ENCODE measurements at places on chromosomes 7 and 10.

DNA sequence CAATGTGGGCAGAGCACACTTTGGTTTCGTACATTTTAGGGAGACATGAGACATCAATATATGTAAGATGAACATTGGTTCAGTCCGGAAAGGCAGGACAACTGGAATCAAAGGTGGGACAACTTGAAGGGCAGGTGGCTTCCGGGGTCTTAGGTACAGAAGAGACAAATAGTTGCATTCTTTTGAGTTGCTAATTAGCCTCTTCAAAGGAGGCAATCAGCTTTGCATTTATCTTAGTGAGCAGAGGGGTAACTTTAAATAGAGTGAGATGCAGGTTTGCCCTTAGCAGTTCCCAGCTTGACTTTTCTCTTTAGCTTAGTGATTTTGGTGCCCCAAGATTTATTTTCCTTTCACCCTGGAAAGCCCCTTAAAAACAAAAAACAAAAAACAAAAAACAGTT, 21.3 kb downstream of the ZNF487 start:
- DNase-seq, result no peak

DNA sequence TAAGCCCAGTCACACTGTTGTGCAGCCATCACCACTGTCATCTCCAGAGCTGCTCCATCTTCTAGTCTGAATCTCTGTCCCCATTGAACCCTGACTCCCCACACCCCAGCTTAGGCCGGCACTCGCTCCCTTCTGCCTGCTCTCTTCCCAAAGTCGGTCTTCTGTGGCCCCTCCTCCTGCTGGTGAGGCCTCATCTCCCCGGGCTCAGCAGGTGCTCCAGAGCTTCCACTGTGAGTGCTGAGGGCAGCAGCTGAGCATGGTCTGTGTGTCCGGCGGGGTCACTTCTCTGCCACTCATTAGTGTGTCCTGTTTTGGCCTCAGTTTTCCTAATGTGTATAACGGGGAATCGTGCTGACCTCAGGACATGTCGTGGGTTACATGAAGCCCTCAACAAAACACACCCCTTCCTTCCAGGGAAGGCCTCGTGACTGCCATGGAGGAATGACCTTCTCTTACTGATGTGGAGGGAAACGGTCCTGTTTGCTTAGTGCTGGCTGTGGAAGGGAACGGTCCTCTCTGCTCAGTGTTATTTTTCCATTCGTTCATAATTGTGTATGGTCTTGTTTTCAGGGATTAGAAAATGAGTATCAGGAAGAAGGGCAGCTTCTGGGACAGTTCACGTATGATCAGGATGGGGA, 4.3 kb upstream of the GET4 start:
- DNase-seq, result no peak

DNA sequence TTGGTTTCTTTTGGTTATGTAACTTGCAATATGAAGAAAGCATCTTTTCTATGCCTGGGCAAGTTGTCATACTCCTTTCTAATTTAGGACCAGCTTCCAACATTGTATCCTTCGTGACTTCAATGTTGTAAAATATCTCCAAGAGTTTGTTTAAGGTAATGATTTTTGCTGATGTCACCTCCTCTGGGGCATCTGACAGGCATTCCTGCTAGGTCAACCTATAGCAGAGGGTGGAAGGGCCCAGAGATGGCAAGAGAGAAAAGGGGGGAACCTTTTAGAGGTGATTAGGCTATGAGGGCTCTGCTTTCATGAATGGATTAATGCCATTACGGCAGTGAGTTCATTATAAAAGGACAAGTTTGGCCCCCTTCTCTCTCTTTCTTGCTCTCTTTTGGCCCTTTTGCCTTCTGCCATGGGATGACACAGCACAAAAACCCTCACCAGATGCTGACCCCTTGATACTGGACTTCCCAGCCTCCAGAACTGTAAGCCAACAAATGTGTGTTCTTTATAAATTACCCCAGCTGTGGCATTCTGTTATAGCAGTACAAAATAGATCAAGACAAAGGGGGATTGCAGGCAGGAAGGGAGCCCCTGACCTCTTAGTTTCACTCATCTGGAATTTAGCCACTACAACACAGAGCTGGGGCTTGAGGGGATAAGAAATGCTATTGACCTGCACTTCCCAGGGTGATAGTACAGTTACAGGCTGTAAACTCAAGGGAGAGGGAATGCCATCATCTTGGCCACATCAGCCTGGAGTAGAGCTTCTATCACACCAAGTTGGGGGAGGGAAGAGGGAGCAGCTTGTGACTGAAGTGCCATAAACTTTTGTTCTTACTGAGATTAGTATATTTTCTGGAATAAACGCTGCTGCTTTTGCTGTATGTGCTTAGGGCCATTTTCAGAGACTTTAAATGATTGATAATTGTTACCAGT, 195.9 kb downstream of the CFTR start:
- no peak for DNase-seq

GRCh38 chr10:124364674-124365073, 54.0 kb downstream of the OAT start:
- no peak for DNase-seq

GRCh38 chr7:144513334-144513733, 109.8 kb upstream of the NOBOX start:
- peak; percentile 3 for DNase-seq

- no peak for DNase-seq
These were observed 32.2 kb downstream of the KCNH2 start for GRCh38 chr7:150945853-150946420.

GRCh38 chr10:64867501-64867962, 1346.3 kb downstream of the REEP3 start:
- DNase-seq, result no peak

DNA sequence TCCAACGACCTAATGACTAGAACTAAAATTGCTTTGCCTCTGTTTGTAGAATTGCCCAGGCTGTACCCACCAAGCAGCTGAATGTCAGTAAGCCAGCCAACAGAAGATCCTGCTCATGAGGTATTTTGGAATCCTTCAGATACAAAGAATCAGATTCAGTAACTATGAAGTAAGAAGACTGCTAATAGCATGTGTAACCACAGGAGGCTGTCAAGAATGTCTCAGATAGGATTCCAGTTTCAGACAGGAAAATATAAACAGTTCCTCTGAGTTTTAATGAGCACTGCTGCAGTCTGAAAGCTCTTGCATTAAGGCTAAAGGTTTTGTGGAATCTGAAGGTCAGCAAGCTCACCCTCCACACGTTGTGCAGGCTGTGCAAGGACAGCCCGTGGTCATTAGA, 112.6 kb upstream of the ADAM12 start:
- DNase-seq, result peak; percentile 75

DNA sequence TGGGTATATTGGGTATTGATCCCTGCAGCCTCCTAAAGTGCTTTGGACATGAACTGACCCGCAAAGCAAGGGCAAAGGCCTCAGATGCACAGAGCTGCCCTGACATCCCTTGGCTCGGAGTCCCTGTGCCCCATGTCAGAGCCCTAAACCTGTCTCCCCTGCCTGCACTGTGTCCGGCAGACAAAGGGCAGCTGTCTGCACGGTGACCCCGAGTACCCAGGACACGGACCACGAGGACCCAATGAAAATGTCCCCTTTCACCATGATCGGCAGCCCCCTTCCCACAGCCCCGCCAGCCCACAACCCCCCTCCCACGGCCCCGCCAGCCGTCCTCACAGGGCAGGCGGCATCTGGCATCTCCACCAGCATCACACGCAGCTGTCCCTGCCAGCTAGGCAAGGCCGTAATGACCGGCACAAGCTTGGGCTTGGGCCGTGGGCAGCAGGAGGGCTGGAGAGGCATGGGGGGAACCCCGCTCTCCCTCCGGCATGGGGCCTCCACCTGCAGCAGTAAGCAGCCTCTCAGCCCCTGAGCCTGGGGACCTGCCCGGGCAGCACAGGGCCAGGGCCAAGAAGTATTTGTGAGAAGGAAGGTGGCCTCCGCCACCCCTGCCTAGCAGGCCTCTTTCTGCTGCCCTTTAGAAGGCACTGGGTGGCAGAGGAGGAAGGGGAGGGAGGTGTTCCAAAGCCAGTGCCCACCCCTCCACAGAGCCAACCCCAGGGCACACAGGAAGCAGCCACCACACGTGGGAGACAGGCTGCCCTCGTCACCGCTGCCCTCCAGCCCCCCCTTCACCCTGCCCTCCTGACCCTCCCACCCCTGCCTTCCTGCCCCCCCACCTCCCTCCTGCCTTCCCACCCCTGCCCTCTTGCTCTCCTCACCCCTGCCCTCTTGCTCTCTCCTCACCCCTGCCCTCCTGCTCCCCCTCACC, 10.1 kb downstream of the NUDT1 start:
- DNase-seq, result no peak

DNA sequence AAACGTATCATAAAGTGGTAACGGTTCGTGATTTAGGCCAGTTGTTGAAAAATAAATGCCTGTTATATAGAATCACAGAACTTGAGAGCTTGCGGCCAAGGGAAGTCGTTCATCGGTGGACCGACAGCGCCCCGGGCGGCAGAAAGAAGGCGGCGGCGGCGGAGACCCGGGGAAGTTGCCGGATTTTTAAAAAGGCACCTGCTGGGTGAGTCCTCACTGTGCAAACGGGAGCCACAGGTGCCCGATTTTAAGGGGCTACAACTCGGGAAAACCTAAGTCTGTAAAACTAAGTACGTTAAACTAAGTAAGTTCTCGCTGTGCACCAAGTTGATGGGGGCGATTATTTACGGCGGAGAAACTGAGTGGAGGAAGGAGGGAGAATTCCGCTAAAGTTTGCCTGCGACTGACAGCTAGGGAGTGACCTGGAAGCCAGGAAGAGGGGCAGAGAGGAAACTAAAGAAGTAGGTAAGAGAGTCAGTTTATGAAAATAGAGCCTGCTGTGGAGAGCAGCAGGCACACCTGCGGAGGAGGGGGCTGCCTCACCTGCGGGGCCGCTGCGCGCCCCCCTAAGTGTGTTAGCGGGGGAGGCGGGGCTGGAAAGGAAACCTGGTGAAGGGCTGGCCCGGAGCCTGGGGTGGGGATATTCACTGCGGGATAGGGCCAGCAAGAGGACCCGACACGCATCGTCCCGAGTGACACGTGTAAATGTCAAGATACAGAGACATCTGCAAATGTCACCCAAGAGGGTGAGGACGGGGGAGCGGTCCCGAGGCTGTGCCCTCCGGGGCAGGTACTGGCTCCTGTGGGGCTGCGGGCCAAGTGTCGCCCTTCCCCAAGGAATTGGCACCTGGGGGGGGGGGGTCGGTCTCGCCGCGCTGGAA, 996 bp downstream of the ADAM12 start:
- peak; percentile 79 for DNase-seq

- DNase-seq, result no peak
These were observed 87.3 kb upstream of the CYTH3 start for GRCh38 chr7:6359734-6360133.

- DNase-seq, result no peak
These were observed 140.9 kb downstream of the LHFPL3 start for GRCh38 chr7:104469166-104469820.

DNA sequence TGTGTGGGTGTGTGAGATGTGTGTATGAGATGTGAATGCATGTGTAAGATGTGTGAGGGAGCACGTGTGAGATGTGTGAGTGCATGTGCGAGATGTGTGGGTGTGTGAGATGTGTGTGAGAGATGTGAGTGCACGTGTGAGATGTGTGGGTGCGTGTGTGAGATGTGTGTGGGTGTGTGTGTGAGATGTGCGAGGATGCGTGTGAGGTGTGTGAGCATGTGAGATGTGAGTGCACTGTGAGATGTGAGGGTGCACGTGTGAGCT, 31.0 kb downstream of the PPIF start:
- no peak for DNase-seq

DNA sequence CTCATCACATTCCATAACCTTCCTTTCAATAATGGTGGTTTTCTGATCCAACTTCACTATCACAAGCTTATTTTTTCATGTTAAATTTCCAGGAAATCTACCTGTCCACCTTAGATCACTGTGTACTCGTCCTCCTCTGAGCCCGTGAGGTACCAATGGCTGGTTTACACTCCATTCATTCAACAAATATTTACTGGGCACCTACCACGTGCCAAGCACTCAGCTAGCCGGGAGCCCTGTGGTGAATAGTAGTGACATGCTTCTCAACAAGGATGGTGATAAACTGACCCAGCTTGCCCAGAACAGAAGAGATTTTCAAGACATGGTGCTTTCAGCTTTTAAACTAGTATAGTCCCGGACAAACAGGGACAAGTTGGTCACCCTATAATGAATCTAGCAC, 98.2 kb downstream of the FAM204A start:
- DNase-seq, result no peak

- DNase-seq, result no peak
These were observed 159.4 kb upstream of the CDK1 start for GRCh38 chr10:60618861-60619260.

- peak; percentile 12 for DNase-seq
These were observed 27.8 kb upstream of the NUB1 start for GRCh38 chr7:151313857-151314256.

DNA sequence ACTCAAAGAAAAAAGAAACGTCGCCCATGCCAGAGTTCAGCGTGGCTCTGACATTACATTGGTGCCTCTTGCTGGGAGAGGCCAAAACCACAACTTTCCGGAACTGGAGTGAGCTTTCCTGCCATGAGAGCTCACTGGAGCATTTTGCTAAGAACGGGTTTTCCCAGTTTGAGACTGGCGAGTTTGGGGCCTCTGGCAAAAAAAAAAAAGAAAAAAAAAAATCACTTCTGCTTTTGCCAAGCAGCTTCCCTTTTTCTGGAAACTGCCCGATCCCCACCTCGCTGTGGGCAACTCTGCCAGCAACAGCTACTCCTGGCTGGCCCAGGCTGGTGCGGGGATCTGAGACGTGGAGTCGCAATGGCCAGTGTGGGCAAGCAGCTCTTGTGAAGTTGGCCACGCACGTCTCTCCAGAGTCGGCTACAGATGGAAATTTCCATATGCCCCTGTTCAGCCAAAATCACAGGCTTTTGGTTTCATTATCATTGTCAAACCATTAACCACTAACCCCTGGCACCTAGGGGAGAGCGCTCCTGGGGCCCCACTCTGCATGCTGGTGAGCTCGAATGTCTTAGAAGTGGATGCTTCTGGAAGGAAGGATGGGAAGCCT, 25.7 kb downstream of the PRKAG2 start:
- DNase-seq, result no peak

- no peak for DNase-seq
These were observed 1494.9 kb upstream of the LRRTM3 start for GRCh38 chr10:65430979-65431378.

DNA sequence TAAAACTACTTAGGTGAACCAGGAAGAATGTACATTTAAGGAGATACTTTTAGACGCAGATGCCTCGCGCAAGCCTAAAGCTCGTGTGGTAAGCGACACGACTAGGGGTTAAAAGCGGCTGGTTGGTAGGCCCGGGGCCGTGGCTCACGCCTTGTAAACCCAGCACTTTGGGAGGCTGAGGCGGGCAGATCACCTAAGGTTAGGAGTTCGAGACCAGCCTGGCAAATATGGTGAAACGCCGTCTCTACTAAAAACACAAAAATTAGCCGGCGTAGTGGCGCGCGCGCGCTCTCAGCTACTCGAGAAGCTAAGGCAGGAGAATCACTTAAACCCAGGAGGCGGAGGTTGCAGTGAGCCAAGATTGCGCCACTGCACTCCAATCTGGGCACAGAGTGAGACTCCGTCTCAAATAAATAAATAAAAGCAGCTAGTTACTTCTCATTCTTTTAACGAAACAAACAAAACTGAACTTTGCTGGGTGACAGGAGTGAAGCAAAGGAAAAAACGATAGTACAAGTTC, 879 bp downstream of the NUDT5 start:
- DNase-seq, result peak; percentile 63

GRCh38 chr10:25811052-25811685, 122.9 kb upstream of the MYO3A start:
- DNase-seq, result no peak
